ENCODE measurements at places on chromosomes 2 and 18. TPM values are rescaled to one million over a fixed set of nuclear protein-coding genes. Genes with fewer than 3 reads are reported as not detected.

The IL1B gene
- 2.4 TPM for total RNA-seq

The TXNDC2 gene
- not detected for total RNA-seq

The PLA2R1 gene
- 11.3 TPM for total RNA-seq

The PRSS56 gene
- not detected for total RNA-seq

The IL37 gene
- total RNA-seq: 2.0 TPM

The SERPINB13 gene
- total RNA-seq: 21.2 TPM

The APCDD1 gene
- total RNA-seq: 125 TPM

The NTSR2 gene
- 0.10 TPM for total RNA-seq

The ERBB4 gene
- 2.1 TPM for total RNA-seq

The FZD7 gene
- total RNA-seq: 50.2 TPM

The ABCA12 gene
- total RNA-seq: 26.2 TPM

The CD8B2 gene
- total RNA-seq: 0.10 TPM

The SPATA3 gene
- total RNA-seq: not detected

The ACMSD gene
- not detected for total RNA-seq

The DLGAP1 gene
- total RNA-seq: 5.3 TPM

The EDAR gene
- total RNA-seq: 2.5 TPM

The ERICH2 gene
- 0.79 TPM for total RNA-seq

The FRZB gene
- 8.1 TPM for total RNA-seq

The IGFBP2 gene
- 80.0 TPM for total RNA-seq

The LRATD1 gene
- 27.8 TPM for total RNA-seq

The CNOT9 gene
- total RNA-seq: 32.5 TPM

The METAP1D gene
- 12.7 TPM for total RNA-seq

The TMBIM1 gene
- total RNA-seq: 90.2 TPM

The SLC38A11 gene
- 0.69 TPM for total RNA-seq

The NPHP1 gene
- total RNA-seq: 3.2 TPM

The REEP1 gene
- 3.9 TPM for total RNA-seq

The PLCD4 gene
- 2.8 TPM for total RNA-seq

The AQP12B gene
- not detected for total RNA-seq

The COLEC12 gene
- 58.1 TPM for total RNA-seq

The TNFRSF11A gene
- 3.0 TPM for total RNA-seq

The CHRNG gene
- 1.6 TPM for total RNA-seq

The CFC1 gene
- total RNA-seq: not detected

The OR6B2 gene
- not detected for total RNA-seq

The HOXD1 gene
- total RNA-seq: 0.30 TPM

The GKN1 gene
- total RNA-seq: not detected

The RPRM gene
- total RNA-seq: 3.2 TPM

The EMX1 gene
- total RNA-seq: not detected

The AMER3 gene
- under 0.01 TPM for total RNA-seq

The CFAP53 gene
- total RNA-seq: 0.30 TPM

The IKZF2 gene
- 4.4 TPM for total RNA-seq

The SERPINB3 gene
- total RNA-seq: 49.5 TPM

The RAPGEF4 gene
- total RNA-seq: 10.3 TPM

The ALLC gene
- total RNA-seq: not detected

The IFIH1 gene
- total RNA-seq: 8.3 TPM

The PTPRN gene
- not detected for total RNA-seq

The C2orf80 gene
- not detected for total RNA-seq

The AQP12A gene
- not detected for total RNA-seq

The LYPD6 gene
- total RNA-seq: 5.1 TPM

The METTL8 gene
- total RNA-seq: 16.0 TPM

Data from skin of body (tissue), 3 donors.